ENCODE measurements at places on chromosomes 6 and 20. TPM values are rescaled to one million over a fixed set of nuclear protein-coding genes. Genes with fewer than 3 reads are reported as not detected.

DNA sequence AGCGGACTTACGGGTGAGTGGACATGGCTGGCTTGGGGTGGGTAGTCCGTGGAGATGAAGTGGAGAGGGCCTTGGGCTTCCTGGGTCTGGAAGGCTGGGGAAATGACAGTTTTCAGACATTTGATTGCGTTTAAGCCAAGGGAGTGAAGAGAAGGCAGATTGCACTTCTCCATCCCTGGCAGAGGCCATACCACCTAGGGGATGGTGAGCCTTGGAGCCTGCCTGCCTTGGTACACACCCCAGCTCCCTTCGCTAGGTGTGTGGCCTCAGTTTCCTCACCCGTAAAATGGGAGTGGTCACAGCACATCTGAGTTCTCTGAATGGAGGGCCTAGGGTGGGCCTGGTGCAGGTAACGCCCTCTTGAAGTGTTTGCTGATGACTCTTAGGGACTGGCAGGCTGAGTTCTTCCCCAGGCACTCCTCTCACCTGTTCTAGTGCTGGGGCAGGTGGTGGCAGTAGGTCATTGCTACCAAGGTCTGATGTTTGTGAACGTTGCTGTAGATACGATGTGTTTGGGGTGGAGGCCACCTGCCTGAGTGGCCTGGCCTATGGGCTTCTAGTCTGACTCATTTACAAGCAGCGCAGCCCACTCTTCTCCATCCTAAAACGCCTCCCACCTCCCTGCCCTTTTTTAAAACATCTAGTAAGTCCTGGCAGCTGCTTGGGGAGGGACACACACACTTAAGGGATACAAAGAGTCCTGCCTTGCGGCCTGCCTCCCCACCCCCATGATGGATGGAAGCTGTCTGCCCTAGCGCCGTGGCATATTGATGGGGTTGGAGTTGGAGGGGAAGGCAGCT is 2.3 kb downstream of the RBM38 start:
- DNase-seq, result no peak

DNA sequence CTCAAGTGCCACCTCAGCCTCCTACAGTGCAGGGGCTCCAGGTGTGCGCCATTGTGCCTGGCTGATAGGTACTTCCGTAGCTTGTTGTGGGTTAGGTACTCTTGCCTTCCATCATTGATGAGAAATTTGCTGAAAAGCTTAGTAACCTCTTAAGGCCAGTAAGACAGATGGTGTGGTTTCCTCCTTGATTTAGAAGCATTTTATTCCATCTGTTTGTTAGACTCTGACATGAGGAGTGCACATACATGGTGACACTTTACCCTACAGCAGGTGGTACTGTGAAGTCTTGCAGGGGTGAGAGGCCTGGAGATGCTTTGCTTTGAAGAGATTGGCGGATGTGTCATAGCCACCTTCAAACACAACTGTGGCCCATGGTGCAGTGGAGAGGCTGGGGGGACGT is 14.8 kb upstream of the MTG2 start:
- no peak for DNase-seq

Gene VIP
- not detected for total RNA-seq

GRCh38 chr6:128240024-128240428 is 280.4 kb downstream of the PTPRK start:
- no peak for DNase-seq

Gene PKIB
- total RNA-seq, result 12.2 TPM

DNA sequence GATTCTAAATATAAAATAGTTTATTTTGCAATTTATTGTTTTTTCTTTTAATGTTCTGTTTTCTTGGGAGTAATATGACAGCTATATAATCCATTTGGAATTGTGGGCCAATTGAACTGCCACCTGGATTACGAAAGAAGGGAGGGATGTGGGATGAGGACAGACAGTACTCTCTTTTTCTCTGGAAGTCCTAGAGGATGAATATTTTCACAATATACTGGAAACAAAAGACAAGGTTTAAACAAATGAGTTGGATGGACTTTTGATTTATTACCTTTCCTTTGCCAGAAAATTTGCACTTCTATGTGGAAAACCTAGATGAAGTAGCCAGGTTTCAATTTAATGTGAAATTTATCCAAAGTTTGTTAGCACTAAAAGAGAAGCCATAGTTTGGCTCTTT is 325.5 kb upstream of the IMPG1 start:
- DNase-seq, result no peak

- DNase-seq, result no peak
These were observed 104.4 kb downstream of the C6orf118 start for GRCh38 chr6:165204807-165205545.

DNA sequence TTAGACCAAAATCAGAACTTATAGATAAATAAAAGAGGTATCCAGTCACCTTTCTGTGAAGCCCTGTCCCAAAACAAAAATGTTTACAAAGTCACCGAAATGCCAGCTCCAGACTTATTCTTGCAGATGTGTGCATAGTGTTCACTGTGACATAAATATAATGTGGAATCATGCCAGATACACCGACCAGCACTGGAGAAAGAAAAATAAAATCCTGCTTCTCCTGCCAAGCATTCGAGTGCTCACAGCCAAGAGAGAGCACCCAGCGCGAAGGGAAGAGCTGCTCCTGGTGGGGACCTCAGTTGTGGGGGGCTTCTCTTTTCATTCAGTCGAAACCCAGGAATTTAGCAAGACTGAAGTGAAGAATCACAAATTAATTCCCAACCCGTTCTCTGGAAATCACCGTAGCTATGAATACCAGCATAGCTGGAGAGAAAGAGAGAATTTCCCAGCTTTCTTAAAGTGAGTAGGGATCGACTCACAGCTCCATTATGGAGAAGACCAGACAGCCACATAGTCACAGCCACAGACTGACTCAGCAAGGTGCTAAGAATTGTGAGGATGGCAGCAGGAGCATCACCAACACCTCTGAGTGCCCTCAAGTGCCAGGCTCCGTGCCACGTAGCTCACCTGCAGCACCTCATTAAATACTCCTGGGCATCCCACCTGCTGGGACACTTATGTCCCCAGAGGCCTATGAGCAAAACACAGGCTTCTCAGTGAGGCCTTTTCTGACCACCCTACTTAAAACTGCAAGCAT is 33.2 kb downstream of the BFSP1 start:
- DNase-seq, result no peak

Gene CST2
- total RNA-seq, result not detected

Gene PROCR
- total RNA-seq, result 22.9 TPM

DNA sequence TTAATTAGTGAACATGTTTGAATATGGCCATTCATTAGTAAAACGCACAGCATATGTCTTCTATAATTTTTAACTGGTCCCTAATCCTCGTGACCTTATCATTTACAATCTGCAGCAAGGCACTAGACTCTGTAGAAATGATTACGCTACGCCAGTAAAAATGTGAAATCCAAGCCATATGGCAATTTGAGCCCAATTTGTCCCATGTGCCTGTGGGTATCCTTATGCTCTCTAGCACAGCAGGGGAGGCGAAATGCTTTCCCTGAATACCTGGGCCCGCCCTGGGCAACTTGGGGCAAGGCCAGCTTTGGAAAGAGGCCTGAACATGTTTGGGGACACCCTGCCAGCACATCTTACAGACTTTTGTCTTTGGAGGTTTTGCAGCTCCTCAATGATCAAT is 122.7 kb upstream of the AGPAT4 start:
- DNase-seq, result no peak

Gene ZKSCAN8
- 20.3 TPM for total RNA-seq
